ENCODE measurements at places on chromosomes 12 and 14.

- DNase-seq: no peak
Measured at GRCh38 chr12:66979251-66979650, 289.9 kb upstream of the CAND1 start.

DNA sequence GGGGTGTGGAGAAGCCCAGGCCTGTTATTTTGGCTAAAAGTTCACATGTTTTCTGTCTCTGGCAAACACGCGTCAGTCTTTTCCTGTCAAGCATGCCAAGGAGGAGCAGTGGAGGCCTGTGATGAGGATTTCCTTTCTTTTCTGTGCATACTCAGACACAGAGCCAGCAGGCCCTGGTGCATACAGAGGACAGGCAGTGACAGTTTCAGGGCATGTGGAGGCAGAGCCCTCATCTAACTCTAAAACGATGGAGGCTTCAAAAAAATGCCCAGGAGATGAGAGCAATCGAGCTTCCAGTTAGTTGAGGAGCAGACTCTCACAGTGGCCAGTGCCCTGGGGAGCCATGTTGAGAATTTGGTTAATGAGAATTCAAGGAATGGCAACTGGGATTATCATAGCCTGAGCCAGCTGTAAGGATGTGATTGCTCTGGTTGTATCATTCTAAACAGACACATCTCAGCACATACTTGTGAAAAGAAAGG is 66.5 kb downstream of the TRAFD1 start:
- no peak for DNase-seq

DNA sequence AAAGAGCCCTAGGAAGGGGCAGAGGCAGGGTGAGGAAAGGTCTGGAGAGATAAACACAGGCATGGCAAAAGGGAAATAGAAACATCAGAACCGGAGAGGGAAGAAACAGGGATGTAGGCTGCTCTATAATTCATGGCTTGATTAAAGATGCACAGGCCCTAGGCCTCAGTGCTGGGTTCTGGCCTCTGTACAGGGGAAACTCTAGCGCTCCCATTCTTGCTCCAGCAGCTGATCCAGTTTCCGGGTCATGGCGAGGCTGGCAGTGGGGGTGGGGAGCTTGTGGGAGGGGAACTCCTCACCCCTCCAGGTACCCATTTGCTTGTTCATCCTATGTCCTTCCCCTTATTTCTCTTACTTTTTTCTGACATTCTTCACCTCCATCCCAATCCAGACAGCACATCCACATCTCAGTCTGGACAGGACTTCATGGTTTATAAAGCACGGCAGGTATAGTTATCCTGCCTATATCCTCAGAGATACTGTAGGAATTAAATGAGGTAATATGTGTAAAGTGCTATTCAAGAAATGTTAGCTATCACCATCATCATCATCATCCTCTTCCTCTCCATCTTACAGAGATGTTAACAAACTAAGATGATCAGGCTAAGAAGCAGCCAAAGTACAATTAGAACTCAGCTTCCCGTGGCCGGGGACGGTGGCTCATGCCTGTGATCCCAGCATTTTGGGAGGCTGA is 8.0 kb upstream of the GPR84 start:
- no peak for DNase-seq

GRCh38 chr14:80310938-80311750 is 99.8 kb upstream of the DIO2 start:
- no peak for DNase-seq

- DNase-seq: no peak
Measured at GRCh38 chr14:46887144-46887543, 235.6 kb upstream of the RPL10L start.

- no peak for DNase-seq
Measured at GRCh38 chr12:92000597-92000996, 145.0 kb downstream of the BTG1 start.

DNA sequence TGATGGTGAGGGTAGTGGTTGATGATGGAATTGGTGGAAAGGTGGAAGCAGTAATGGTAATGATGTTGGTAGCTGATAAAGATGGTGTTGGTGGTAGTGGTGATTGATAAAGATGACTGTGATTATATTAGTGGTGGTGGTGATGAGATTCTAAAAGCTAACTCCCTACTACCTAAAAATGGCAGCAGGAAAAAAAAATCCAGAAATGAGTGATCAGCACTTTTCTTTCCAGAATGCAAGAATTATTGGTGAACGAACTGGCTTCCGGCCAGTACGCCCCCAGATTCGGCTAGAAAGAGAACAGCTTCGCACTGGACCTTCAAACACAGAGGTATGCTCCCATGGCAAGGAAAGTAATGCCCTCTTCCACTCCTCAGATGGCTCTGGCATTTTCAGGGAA is 19.3 kb downstream of the DAO start:
- DNase-seq: no peak

- no peak for DNase-seq
Measured at GRCh38 chr14:75970989-75971388, 10.8 kb downstream of the TGFB3 start.
